Small intestine (tissue), 16 donors: ENCODE measurements at places on chromosomes 6 and 20. TPM values are rescaled to one million over a fixed set of nuclear protein-coding genes. Genes with fewer than 3 reads are reported as not detected.

DNA sequence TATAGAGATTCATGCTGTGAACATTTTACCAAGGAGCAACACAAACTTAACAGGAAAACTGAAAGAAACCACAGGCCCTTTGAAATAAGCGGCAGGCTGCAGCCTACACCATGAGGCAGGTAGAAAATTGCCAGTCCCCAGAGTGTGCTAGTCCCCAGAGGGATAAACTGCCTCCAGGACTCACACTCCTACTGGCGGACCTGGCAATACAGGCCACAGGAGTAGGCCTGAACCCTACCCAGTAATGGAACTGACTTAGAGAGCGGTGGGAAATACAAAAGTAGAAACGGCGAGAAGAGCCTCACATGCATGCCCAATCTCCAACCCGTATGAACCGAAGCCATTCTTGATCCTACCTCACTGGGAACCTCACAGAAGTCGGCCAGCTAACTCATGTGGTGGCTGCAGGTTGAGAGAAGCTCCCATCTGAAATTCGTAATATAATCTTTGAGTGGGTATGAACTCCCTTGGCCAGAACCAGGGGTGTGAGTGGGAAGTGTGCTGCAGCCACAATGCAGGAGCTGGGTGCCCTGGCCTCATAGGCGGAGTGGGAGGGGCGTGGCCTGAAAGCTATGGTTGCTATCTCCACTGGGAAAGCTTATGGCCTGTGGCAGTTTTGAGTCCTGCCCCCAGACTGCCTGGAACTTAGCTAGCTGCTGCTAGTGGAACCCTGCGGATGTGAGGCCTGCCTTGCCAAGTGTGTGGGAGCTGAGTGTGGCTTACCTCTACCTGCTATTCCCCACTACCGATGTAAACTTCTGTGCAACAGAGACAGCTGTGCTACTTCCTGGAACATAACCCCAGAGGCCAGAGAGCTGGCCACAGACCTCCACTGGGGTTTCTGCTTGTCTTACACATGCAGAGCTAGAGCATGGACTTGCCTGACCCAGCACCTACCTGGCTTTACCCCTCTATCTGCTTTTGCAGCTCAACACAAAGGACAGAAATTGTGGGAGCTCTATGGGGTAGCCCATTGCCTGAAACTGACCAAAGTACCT, 146.5 kb upstream of the COL21A1 start:
- DNase-seq = peak; percentile 32

DNA sequence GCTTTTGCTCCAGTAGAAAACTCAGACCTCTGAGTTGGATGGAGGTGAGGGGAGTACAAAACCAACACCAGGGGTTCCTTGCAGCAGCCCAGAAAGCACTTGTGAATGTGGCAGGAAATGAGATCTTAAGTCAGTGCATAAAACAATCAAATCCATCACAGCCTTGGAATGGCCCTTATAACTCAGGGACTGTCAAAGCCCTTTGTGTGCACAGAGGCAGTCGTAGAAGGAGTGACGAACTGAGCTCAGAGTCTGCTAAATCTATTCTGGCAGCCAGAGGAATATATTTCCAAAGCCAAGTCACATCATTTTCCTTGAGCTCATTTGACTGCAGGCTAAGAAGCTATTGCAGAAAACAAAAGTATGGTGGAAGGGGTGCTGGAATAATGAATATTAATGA, 676.6 kb downstream of the DHX35 start:
- no peak for DNase-seq

DNA sequence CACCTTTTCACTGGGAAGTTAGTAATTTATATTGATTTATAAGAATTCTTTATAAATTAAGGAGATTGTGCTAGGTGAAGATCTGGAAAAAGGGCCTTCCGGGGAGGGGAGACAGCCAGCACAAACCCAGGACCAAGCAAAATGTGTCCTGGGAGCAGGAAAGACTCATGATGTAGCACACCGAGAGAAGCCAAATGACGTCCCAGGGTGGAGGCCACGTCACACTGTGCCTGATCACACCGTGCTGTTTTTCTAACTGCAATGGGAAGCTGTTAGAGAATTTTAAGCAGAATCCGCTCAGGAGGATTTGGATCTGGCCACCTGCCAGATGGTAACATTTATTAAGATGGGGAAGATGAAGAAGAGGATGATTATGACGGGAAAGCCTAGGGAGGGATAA, 72.7 kb upstream of the AKAP12 start:
- DNase-seq = no peak

DNA sequence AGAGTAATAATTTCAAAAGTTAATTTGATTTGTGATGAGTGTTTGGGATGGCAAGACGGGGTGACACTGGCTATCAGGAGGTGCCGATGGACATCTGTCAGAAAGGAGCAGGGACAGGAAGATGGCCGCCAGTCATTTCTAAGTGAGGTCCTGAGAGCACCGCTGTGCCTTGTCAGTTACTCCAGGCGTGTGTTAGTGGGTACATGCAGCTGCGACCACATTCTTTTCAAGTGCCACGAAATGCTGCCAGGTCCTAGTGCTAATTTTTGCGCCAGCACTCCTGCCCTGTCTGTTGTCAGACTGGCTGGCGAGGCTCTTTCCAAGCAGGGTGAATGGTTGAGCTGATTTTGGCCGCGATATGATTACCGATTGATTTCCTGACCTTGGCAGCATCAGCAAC, 64.6 kb upstream of the INSM1 start:
- no peak for DNase-seq

DNA sequence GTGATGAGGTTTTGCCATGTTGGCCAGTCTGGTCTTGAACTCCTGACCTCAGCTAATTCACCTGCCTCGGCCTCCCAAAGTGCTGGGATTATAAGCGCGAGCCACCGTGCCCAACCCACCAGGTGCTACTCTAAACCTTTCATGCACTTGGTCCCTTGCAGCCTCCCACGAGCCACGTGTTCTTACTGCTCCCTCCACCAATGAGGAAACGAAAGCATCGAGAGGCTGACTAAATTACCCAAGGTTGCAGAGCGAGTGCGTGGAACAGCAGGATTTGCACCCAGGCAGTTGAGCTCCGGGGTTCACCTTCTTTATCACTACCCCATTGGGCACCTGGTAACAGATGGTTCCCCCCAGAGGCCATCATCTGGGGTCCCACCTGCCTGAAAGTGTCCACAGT, 208.3 kb downstream of the LY86 start:
- DNase-seq = no peak

- DNase-seq = no peak
These were observed 183.8 kb downstream of the PLCB1 start for GRCh38 chr20:8315639-8316573.

- DNase-seq = no peak
These were observed 62.4 kb downstream of the SYNDIG1 start for GRCh38 chr20:24531631-24532419.

GRCh38 chr6:143140767-143141166, 80.1 kb downstream of the AIG1 start:
- no peak for DNase-seq

- DNase-seq = peak; percentile 24
These were observed 76.5 kb downstream of the GJA10 start for GRCh38 chr6:89970609-89971337.

DNA sequence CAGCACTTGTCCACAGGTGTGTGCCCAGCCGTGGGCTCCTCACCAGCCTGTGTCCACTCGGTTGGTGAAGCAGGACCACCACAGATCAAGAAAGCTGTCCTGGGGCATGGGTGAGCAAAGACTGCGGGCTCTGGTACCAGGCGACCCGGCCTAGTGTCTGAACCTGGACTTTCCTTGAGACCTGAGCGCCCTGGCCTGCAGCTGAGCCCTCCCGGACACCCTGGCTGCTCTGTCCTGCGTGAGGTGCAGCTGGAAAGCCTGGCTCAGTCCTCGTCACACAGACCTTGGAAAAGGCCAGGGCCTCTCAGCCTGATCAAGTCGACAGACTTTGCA, 201.2 kb upstream of the THBS2 start:
- DNase-seq = peak; percentile 7

DNA sequence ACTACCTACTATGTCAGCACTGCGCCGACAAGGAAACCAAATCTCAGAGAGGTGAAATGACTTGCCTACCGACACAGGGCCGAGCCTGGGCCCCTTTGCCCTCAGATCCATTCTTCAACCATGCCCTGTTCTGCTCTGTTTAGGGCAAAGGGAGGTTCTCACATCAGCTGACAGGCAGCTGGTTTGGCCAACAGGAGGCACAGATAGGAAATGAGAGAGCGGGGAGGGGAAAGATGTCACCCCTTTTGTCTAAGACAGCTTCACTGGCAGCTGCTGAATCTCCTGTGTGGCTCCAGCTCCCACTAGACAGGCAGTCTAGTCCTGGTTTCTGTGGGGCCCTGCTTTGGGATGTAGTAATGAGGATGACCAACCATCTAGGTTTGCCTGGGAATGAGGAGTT, 158.7 kb downstream of the TMEM200A start:
- DNase-seq = no peak

GRCh38 chr6:140782941-140783340, 1349.8 kb upstream of the GJE1 start:
- DNase-seq = no peak

DNA sequence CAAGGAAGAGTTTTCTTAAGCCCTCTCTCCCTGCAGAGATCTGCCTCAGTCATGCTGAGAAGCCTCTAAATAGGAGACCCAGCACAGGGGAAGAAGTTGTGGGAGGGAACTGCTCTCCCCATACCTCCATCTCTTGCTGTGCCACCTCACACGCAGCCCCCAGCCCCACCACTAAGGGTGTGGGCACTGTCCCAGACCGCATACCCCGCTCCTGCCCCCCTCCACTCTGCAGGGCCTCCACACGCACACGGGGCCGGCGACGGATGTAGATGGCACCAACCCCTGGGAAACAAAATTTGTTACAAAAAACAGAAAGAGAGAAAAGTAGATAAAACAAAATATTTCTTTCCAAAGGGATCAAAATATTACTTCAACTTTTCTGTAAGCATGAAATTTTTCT, 10.2 kb upstream of the CPNE1 start:
- no peak for DNase-seq

DNA sequence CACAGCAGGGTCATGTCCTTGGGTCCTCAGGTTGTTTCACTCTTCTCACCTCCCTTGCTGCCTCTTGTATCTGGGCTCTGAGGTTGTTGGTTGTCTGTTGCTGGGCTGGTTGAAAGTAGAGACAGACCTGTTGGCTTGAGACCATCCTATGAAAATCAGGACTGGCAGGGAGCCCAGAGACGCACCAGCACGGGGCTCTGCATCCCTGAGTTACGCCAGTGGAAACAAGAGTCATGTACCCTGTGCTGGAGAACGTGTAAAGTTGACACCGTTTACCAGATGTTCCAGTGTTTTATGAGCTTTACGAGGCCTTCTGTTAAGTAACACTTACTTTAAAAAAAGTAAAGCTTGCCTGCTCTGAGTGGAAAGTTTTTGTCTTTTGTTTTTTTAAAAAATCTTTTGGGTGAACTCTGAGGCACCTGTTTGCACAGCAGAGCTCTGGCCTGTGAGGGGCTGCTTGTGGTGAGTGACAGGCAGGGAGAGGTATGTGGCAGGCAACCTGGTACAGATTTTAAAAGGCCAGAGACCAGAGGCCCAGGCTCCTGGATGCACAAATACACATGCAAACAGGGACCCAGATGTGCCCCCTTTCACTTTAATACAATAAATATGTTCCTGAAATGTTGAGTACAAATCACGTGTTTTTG, 260.0 kb upstream of the SUPT3H start:
- no peak for DNase-seq

DNA sequence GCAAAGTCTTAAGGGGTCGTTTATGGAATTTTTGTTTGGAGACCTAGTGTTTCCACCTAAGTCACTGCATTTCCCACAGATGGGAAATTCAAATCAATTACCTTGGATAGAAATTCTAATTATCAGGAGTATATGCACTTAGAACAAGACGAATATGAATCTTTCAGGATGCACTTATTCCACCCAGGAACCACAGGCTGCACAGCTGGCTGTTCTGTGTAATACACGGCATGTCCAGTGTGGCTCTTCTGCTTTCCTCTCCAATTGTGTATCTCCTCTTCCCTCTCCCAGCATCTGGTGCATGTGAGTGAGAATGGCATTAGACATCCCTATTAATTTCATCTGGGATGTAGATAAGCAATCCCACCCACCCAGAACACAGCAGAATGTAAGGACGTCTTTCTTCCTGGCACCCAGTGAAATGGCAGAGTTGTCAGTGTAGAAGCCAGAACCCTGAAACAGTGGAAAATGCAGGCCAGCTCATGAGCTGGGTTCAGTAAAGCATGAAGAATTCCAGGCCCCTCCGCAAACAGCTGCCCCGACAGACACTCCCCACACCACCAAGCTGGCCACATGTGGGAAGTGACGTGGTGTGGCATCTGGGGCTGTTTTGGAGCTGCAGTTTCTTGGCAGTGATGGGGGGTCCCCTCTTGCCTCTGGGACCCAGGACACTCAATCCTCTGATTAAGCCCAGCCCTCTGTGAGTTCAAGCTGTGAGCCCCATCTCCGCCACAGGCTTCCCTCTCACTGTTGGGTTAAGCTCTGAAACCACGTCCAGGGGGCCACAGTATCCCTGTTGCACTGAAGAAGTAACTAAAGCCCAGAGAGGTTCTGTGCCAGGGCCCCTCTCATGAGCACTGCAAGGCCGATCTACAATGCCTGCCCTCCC, 180.1 kb upstream of the CST7 start:
- no peak for DNase-seq

DNA sequence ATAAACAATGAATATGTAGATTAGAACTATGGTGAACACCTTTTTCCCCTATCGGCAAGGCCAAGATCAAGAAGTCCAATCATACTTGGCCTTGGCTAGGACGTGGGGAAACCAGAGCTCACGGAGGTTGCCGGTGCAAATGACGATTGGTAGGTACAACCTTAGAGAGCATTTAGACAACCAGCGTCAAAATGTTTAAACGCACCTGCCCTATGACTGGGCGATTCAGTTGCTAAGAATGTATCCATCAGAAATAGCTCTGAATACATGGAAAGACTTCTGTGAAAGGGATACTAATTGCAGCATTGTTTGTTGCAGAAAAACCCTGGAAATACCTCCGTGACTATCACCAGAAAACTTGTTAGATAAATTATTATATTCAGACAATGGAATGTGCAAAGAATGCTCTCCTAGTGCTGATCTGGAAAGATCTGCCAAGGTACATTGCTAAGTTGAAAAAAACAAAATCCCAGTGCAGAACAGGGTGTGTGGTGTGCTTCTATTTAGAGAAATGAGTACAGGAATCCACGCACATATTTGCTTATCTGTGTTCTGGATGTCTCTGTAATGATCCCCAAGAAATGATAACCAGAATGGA, 48.0 kb upstream of the PTPN1 start:
- no peak for DNase-seq

- DNase-seq = no peak
These were observed 2.5 kb upstream of the SPATS1 start for GRCh38 chr6:44339763-44340625.

Gene PPIL6
- 0.22 TPM for polyA plus RNA-seq

Gene PCNA
- polyA plus RNA-seq = 57.6 TPM

Gene DCDC2
- polyA plus RNA-seq = 6.9 TPM

Gene WFDC10B
- 0.16 TPM for polyA plus RNA-seq

Gene ALDH5A1
- 1.3 TPM for polyA plus RNA-seq
